Smooth muscle cell of the brain vasculature (primary cell): ENCODE measurements at places on chromosomes 4 and X.

- no peak for DNase-seq
Measured at GRCh38 chrX:101931136-101931487, 715 bp downstream of the ZMAT1 start.

- DNase-seq: peak; percentile 21
Measured at GRCh38 chr4:165493359-165493758, 114.6 kb downstream of the CPE start.

DNA sequence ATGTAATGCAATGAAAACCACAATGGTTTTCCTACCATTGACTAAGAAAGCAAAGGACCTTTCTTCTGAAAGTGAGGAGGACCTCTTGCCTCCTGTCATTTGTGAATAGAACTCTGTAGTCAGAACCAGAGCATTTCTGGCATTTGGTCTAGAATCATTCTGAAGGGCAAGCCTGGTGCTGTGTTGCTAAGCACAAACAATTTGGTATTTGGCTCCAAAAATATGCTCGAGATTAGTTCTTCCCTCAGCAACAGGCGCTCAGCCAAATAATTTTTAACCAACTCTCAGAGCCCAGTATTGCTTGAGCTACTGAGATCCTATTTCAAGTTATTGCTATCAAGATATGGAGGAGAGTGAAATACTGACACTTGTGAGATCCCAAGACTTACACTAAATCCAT lies 71.0 kb downstream of the SNCA start:
- DNase-seq: no peak

- no peak for DNase-seq
Measured at GRCh38 chrX:2614911-2615310, 76.2 kb upstream of the CD99 start.

DNA sequence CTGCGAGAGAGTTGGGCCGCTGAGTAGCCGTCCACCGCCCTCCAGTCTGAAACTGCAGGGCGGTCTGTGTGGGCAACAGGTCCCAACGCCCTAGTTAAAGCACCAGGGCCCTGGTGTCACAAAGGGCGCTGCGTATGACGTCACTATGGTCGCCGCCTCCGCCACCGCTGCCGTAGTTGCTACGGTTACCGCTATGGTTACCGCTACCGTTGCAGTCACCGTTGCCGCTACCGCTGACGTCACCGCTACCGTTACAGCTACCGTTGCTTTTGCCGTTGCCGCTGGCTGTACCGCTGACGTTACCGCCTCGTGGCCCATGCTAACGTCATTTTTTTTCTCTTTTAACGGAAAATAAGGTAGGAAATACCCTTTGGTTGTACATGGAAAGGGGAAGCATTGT lies at the start of gene PPP1R2C:
Gene PPP1R2C, minus strand, starts transcription at position 68 of the 400 bp plus-strand sequence. CDS start 84 bp downstream, outside the sequence.
- DNase-seq: no peak

DNA sequence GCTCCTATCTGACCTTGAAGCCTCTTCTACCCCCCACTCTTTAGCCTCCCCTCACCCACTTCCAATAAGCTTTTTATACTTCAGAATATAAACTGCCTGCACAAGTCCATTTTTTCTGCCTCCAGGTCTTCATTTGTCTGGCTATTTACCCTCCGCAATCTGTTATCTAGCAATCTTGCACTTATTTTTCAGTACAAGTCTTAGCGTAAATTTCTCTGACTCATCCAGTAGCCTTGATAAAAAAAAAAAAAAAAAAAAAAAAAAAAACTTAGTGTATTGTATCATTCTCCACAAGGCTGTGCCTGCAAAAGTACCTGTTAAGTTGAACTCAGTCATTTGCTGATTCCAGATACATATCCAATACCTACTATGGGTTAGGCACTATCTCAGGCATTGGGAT lies 219.5 kb upstream of the DKK2 start:
- no peak for DNase-seq

DNA sequence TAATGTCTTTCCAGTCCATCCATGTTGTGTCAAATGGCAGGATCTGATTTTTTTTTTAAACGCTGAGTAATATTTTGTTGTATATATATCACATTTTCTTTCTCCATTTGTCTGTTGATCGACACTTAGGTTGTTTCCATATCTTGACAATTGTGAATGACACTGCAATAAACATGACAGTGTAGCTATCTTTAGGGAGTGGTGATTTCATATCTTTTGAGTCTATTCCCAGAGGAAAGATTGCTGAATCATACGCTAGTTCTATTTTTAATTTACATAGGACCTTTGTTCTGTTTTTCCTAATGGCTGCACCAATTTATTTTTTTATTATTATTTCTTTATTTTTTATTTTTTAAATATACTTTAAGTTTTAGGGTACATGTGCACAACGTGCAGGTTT lies 470.7 kb downstream of the CCSER1 start:
- no peak for DNase-seq

DNA sequence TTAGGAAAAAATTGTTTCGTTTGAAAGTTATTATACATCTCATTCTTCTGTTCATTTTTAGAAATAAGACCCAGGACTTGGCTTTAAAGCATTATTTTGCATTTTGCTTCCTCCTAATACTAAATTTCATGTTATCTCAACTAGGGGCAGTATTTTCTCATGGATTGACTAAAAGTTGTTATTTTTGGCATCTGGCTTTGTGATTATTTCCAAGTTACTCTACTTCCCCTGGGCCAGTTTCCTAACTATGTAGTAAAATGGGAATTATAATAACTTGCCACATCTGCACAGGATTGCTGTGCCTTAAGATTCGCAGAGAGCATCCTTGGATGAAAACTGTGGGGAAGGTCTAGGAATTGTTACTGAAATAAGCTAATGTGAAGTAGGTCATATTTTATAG lies 3.0 kb downstream of the RBPJ start:
- DNase-seq: no peak

GRCh38 chrX:98289726-98290125 lies 1406.0 kb downstream of the RPA4 start:
- DNase-seq: no peak

DNA sequence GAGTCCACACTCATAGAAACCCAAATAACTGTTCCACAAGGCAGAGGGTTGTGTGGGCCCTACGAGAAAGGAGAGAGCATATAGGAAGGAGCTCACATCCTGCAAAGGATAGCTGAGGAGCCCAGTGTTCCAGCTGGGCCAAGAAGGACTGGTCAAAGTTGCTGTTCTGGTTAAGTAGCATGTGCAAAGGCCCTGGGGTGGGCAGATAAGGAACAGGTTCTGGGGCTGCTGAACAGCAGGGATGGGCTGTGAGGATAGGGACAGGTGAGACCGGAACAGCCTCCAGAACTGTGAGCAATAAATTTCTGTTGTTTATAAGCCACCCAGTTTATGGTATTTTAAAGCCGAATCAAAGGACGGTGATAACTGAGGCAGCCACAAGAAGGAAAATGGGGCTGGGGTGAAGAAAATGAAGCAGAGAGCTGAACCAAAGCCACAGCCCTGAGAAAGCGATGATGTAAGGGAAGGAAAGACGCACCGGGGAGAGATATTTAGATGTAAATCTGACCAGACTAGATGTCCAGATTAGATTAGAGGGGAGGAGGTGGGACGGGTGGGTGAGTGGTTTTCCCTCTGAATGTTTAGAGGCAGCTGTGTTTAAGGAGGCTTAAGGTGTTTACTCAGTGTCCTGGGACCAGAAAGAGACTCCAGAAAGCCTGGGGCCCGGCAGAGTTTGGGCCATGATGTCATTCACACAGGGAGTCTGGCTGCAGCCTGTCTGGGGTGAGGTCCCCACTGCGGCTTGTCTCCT lies 180.8 kb upstream of the BCOR start:
- DNase-seq: no peak

- DNase-seq: no peak
Measured at GRCh38 chrX:12700745-12701144, 90.5 kb upstream of the PRPS2 start.

- DNase-seq: no peak
Measured at GRCh38 chr4:138674209-138674608, 341.4 kb upstream of the NOCT start.

DNA sequence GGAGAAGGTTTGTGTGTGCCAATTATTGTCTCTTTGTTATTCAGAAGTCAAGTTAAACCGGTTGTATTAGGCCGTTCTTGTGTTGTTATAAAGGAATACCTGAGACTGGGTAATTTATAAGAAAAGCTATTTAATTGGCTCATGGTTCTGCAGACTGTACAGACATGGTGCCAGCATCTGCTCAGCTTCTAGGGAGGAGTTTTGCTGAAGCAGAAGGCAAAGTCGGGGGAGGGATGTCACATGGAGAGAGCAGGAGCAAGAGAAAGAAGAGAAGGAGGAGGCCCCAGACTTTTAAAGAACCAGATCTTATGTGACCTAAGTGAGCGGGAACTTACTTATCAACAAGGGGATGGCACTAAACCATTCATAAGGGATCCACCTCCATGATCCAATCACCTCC lies 349.3 kb upstream of the PCDH18 start:
- no peak for DNase-seq

DNA sequence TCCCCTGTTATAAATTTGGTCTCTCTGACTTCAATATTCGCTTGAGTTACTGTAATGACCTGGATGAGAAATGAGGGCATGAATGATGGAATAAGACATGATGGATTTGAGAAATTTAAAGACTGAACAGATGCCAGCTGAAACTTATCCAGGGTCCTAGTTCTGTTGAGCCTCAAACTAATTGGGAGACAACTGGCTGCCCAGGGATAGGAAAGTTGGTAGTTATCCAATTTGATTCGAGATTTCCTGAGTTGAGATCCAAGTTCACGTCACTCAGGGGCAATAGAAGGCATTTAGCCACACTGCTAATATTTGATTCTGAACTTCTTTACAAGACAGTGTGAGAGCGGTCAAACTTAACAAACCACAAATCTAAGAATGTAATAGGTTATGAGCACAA lies 159.0 kb upstream of the CXCL13 start:
- no peak for DNase-seq

GRCh38 chrX:140477987-140478386 lies 26.9 kb downstream of the SOX3 start:
- no peak for DNase-seq

- no peak for DNase-seq
Measured at GRCh38 chr4:52984462-52984881, 122.4 kb downstream of the RASL11B start.

DNA sequence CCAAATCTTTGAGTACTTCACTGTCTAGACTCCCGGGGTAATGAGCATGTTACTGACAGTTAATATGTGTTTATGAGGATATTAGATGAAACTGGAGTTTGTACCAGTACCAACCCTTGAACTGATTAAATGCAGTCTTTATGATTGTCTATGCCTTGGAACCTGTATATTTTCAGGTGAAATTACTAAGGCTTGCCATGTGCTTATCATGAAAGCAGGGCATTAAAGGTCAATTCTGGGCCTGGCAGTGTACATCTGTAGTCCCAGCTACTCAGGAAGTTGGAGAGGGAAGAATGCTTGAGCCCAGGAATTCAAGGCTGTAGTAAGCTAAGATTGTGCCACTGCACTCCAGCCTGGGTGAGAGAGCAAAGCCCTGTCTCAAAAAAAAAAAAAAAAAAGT lies 27.6 kb downstream of the PHEX start:
- DNase-seq: no peak

DNA sequence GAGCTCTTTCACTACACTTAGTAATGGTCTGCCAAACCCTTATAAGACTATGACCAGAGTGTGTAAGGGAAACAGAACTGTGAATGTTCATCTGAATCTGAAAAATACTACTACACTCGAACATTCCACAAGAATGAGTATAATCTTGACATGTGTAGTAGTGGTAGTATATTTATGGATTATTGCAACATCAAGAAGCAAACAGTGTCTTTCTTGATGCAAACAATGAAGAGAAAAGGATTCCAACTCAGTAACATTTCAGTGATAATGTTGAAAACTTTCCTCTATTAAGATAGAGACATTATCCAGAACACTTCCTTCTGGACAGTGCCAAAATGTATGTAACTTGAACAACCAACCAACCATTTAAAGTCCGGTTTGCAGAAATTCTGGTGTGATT lies 394.7 kb upstream of the CPEB2 start:
- no peak for DNase-seq

DNA sequence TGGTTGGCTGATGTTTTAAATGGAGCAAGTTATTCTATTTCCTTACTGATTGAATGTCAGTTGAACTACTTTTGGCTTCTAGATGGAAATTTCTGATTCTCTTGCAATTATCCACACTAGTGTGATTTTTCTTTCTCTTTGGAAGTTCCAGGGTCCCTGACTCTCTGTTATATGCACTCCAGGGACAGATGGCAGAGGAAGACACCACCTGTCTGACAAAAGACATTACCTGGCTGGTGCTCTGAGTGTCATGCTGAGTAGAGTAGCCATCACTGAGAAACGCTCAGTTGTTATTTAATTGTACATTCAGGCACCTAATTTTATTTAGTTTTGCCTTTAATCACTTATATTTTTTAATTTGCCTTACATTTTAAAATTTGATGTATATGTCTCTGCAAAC lies 105.4 kb upstream of the TLL1 start:
- no peak for DNase-seq

DNA sequence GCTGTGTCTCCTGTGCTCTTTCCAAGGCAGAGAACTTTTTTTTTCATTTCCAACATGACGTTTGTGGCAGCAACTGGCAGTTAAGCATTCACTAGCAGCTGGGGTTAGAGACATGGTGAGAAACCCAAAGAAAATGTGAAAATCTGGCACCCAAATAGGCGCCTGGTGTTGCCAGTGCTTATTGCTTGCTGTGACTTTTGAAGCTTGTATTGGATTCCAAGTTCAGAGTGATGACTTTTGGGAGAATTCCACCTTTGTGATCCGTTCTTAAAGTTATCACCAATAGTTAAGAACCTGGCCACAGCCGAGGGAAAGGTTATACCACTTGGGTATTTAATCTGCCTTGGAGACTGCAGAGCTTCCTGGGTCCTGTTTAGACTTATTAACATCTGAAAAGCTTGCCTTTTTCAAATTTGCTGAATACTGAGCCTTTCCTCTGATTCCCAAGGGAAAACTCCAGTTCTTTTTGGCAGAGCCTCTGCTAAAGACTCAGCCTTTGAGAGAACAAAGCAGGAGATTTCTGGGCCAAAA lies 101.0 kb downstream of the OPHN1 start:
- DNase-seq: no peak

GRCh38 chr4:71456841-71457240 lies 118.0 kb downstream of the SLC4A4 start:
- DNase-seq: peak; percentile 23
